ENCODE measurements at places on chromosomes 1 and 21.
A peak's percentile ranks its signal among the peaks of the same experiment; 100 is the strongest.

GRCh38 chr1:83845437-83846071, 153.4 kb downstream of the TTLL7 start:
- DNase-seq, result no peak

DNA sequence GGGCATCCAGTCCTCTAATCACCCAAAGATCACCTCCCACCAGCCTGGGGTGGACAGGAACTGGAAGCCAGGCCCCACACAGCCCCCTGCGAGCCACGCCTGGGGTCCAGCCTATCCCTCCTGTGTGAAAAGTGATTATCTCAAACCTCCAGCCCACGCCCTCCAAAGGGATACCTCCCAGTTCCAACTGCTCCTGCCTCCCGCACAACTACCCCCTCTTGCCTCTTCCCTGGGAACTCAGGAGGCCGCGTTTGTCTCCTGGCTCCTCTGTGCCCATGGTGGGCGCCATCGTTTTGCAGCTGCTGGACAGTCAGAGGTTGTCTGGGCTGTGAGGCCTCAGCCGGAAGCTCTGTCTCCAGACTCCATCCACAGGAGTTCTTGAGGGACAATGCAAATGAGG, 305.9 kb downstream of the AJAP1 start:
- no peak for DNase-seq

DNA sequence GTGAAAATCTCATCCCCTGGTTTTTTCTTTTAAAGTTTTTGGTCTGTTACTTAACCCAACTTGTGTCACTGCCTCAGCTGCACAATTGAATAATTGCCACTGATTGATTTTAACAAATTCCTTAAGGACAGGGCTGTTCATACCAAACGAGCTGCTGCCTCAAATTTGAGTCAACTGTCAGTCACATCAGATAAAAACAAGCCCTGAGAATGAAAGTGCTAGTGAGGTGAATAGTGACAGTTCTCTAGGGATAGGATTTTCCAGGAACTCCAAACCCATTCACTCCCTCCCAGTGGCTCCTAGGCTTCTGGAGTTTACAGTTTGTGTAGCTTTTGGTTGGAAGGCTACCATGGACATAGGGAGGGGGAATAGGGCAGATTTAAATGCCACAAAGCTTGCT, 79.4 kb downstream of the SAMSN1 start:
- DNase-seq, result no peak

- DNase-seq, result no peak
Observed at GRCh38 chr1:246597340-246597739, 31.1 kb downstream of the CNST start.

DNA sequence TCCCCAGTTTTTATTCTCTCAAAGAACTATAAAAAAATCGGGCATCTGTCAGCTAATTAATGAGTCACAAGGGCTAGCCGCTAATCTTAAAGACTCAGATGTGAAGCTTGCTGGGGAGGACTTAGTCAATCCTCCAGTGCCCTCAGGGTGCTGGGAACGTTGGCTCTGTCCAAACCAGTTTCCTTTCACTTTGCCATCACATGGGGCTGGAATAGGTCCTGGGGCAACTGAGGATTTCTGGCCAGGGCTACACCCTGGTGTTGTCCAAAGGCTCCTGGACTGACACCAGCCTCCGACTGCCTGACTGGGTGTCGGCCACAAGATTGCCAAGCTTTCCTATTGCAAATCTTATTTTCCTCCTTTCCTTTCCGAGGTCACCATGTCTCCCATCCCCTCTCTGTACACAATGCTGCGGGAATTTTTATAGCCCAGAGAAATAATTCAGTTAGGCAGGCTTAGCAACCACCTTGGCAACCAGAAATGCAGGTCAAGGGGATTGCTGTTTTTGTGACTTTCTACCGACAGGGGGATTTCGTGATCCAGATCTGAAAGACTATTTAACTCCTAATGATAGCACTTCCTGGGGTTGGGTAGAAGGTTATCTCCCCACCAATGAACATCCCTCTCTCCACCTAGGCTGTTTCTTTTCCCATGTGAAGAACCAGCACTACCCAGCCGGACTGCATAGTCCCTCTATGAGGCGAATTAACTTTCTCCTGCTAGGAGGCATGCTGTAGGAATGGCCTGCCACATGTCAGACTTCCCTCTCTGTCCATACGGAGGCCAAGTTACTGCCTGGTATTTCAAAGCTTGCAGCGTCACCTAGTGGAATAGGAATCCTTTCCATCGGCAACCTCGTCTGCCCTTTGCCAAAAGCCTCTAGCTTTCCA, 29.9 kb upstream of the CTBS start:
- DNase-seq, result peak; percentile 81

DNA sequence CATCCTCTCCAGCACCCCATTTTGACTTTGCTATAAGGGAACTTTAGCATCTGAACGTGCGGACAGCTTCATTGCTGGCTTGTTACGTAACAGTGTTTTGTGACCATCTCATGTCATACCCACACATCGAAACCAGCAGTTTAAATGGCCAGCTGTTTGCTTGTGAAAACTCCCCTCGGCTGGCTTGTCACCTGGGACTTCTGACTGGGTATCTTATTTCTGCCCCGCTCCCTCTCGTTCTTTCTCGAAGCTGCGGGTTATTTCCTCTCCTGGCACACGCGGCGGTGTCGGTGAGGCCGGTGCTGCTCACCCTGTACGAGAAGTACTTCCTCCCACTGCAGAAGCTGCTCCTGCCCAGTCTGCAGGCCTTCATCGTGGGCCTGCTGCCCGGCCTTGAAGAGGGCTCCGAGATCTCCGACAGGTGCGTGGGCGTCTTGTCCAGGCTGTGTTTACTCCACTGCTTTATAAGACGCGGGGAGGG, 43.5 kb downstream of the DOP1B start:
- no peak for DNase-seq

DNA sequence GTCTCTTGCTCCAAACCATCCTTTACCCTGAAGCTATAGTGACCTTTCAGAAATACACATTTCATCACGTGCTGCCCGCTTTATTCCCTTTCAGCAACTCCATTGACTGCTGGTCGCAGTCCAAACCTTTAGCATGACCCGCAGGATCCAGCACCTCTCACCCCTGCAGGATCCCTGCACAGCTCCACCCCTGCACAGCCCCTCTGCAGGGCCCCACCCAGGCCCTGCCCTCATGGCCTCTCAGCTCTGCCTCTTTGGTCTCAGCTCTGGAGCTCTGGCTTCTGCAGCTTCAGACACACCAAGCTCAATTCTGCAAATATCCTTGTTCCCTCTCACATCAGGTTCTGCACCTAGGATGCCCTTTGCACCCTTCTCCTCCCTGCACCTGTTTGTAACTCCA, 264.9 kb upstream of the C1orf174 start:
- DNase-seq, result no peak

DNA sequence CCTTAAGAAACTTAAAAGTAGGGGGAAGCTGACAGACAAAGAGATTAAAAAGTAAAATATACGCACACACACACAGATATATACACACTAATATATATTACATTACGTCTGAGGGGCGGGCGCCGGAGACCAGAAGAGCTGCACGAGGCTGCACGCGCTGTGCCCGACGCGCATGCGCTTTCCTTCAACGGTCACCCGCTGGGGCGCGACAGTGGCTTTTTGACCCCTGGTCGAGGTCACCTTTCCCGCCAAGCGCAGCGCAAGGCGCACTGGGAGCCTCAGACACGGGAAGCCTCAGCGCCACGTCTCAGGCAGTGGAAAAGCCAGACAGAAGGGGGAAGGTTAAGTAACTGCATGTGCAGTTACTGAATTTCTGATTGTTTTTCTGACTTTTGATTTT, at the start of gene HORMAD1:
HORMAD1 (minus strand) TSS at position 193 of the 400 bp plus-strand sequence. CDS start 1,390 bp downstream, outside the sequence.
- DNase-seq, result no peak

GRCh38 chr21:39392981-39393380, 44.1 kb upstream of the HMGN1 start:
- no peak for DNase-seq

GRCh38 chr1:14625996-14626395, 27.5 kb downstream of the KAZN start:
- no peak for DNase-seq

DNA sequence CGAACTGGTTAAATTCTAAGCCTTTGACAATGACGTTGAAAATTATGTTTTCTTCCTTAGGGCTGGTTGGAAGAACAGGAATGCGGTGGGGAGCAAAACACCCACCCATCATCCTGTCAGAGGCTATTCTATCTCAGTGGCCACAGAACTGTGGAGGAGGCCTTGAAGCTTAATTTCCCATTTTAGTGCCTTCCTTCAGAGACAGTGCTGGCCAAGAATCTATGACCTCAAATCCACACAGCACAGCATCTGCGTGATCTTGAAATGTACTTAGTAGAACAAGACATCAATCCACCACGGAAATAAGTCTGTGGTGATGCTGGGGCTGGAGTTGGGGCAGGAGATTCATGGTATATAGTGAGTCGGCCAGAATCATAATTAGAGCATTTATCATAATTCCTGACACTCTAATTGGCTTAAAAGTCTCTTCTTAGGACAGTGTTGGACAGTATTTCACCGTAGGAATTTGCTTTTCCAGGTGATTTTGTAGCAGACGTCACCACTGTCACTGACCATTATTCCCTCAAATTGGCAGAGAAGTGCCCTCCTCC, 113.1 kb downstream of the KCNJ6 start:
- no peak for DNase-seq

DNA sequence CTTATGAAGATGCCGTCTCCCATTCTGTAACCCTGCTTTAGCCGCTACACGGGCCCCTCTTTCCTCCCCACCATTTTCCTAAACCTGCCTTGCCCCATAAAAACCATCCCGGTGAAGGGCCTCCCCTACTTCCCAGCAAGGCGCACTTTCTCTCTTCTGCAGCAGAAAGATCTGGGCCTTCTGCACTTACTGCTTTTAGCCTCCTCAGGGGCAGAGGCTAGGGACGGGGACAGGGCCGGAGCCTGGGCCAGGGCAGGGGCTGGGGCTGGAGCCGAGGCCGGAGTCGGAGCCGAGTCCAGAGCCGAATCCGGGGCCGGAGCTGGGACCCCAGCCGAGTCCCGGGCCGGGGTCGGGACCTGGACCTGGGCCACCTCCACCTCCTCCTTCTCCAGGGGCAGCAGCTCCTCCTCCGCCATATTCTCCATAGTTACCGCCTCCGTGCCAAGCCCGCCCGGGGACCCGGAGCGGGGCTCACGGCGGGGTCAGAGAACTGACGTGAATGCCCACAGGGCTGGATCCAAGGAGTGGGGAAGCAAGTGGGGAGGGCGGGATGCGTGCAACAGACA, 382 bp downstream of the TRMT1L start:
- no peak for DNase-seq

GRCh38 chr21:46527801-46528200, 69.1 kb downstream of the DIP2A start:
- DNase-seq, result no peak

DNA sequence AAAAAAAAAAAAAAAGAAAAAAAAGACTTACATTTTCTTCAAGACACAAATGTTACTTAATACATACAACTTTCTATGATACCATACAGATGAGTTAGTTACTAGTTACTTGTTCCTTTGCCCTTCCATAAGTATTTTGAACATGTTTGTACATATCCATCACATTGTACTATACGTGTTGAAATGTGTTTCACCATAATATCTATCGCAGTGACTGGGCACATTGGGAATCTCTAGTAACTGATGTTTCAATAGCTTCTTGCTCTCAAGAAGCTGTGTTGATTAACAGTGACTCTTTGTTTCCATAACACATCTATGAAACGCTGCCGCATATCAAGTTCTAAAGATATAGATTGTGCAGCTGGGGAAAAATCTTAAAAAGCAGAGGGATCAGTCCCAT, 42.9 kb downstream of the KLHL20 start:
- DNase-seq, result no peak

GRCh38 chr21:29433366-29434059, 134.8 kb downstream of the BACH1 start:
- DNase-seq, result no peak

- no peak for DNase-seq
Observed at GRCh38 chr1:110408488-110408887, 994 bp upstream of the LAMTOR5 start.

DNA sequence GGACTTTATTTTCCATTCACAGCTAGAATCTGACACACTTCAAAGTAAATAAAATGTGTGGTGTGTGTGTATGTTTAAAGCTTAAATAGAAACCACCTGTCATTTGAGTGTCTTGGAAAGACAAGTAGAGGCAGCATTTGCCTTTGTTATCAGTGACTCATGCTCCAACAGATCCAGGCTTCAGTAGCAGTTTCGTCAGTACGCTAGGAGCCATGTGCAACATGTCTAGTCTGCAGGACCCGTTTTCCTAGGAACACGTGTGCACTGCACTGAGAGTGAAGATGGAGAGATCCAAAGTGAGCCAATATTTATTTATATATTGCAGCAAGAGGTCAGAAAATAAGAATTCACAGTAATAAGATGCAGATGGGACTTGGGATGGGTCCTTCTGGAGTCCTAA, 41.8 kb downstream of the SGIP1 start:
- DNase-seq, result no peak

GRCh38 chr1:31161571-31161970, 78.1 kb downstream of the NKAIN1 start:
- DNase-seq, result no peak

DNA sequence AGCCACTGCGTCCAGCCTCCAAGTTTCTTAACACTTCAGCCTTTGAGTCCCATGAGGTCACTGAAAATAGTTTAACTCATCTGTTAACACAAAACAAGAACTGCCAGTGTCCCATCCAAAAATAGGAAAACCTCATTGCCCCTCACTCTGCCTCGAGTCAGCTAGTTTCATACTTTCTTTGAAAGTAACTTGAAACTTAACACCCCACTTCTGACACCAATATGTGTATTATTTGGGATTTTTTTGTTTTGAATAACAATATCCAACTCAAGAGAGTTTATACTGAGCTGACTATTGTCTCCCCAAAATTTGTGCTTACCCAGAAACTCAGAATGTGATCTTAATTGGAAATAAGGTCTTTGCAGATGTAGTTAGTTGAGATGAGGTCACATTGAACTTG, 16.9 kb upstream of the PIK3CD start:
- DNase-seq, result no peak

- no peak for DNase-seq
Observed at GRCh38 chr21:38236232-38236631, 20.6 kb upstream of the KCNJ15 start.

- no peak for DNase-seq
Observed at GRCh38 chr21:28025111-28025510, 967.6 kb downstream of the LTN1 start.

DNA sequence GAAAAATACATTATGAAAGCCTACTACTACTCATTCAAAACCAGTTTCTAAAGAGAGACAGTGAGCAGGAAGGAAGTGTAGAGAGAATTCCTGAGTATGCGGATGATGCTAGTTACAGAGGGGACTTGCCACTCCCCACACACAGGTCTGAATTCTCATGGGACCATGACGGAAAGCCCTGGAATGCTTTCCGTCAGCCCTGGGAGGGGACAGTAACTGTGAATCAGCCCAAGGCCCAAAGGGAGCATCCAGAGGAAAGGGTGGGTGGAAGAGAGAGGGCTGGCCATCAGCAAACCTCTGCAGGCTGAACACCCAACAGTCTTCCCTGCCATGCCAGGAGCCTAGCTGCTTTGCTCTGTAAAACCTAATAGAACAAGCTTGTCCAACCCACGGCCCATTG, 36.4 kb downstream of the RCSD1 start:
- DNase-seq, result no peak

Data from HAP-1 (cell line).